NCI-H1694 treated with DMSO at 0.1 percent for 48 hours (cell line): ENCODE measurements at places on chromosomes 6 and 20.

DNA sequence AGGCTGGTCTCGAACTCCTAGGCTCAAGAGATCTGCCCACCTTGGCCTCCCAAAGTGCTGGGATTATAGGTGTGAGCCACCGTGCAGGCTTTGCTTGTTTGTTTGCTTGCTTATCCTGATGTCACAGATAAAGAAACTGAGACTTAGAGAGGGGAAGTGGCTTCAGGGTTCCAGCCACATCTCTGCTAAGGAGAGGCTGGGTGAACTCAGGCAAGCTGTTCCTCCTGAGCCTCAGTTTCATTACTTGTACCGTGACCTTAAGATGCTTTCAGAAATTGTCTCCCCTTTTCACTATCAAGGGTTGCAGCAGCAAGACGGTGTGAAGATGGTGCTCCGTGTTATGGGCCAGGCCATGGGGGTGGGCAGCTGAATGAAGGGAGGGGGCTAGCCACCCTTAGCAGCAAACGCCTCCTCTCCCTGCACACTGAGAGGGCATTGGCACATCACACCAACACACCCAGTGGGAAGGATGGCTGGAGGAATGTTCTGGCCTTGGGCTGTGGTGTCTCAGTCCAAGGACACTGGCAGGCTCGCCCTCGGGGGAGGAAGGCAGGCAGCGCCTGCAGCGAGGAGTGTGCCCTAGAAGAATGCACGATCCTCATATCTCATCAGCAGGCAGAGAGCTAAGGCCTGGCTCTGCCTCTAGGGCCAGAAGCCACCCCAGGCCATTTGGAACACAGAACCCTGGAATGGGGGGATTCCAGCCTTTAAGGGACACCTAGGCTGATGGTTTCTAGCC is 48.2 kb upstream of the TLDC2 start:
- DNase-seq: no peak

- no peak for DNase-seq
These were observed 285.9 kb upstream of the THEMIS start for GRCh38 chr6:128186729-128187128.

DNA sequence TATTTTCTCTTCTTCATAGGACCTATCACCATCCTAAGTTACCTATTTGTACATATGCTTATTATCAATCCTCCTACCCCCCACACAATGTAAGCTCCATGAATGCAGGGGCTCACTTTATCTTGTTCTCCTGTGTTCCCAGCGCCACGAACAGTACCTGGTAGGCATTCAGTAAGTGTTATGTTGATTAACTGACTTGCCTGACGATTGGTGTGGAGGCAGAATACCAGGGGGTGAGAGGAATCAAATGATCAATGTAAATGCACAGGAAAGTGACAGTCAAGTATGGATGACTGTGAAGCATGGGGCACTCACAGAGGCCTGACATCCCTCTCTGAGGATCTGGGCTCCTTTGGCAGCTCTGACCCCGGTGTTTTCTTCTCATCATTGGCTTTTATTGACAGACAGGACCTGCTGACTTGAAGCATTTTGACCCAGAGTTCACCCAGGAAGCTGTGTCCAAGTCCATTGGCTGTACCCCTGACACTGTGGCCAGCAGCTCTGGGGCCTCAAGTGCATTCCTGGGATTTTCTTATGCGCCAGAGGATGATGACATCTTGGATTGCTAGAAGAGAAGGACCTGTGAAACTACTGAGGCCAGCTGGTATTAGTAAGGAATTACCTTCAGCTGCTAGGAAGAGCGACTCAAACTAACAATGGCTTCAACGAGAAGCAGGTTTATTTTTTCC is 6.1 kb upstream of the IFT52 start:
- DNase-seq: no peak

DNA sequence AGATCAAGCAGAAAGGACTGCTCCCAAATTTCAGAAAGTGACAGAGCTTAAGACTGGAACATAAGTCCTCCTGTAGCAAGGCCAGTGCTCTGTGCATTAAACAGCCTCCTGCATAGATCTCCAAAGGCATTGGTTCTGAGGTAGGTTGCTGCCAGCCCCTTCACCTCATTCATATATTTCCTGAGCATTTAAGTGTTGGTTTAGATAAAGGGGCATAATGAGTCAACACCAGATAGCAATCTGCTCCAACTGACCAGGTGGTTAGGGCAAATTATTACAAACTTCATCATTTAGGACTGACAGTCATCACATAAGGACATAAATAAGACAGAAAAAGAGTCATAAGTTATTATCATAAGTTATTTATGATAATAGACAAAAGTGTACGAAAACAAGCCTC is 10.7 kb downstream of the PTPRK start:
- DNase-seq: no peak

DNA sequence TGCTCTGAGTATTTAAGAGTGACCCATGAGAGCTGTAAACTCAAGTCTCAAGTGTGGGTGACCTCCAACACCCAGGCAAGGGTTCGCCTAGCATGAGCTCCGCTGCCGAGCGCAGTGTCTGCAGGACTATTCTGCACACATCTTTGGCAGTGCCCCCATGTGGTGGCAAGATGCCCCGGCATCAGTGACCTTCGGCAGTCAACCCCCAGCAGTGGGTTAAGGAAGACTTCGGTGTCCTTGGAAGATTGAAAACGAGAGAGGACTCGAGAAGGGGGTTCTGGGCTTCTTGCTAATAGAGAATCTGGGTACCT is 43.1 kb downstream of the RBM38 start:
- no peak for DNase-seq

DNA sequence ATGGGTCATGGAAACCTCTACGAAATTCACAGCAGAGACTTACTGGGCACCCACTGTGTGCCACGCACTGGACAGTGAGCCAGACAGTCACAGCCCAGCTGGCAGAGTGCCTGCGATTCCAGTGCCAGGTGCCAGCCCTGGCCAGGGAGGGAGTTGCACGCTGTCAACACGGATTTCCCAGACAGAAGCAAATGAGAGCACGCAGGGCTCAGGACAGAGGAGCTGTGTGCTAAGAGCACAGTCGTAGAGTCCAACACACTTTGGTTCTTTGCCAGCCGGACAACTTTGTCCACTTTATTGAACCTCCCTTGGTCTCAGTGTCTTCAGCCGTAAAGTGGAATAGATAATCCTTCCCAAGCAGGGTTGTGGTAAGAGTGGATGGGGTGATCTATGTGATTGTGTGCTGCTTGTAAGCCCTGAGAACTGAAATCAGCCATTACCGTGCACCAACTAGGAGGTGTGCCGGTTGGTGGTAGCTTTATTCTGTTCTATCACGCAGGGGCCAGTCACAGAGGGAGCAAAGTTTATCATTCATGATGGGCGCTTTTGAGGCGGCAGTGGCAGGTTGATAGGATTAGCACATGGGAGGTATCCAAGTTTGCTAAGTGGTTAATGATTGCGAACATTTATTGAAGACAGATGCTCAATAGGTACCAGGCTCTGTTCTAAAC is 40.6 kb downstream of the SIRPA start:
- no peak for DNase-seq

- DNase-seq: no peak
These were observed 49.4 kb upstream of the IRF4 start for GRCh38 chr6:341914-342831.

GRCh38 chr20:61497029-61497627 is 245.1 kb downstream of the CDH4 start:
- no peak for DNase-seq

DNA sequence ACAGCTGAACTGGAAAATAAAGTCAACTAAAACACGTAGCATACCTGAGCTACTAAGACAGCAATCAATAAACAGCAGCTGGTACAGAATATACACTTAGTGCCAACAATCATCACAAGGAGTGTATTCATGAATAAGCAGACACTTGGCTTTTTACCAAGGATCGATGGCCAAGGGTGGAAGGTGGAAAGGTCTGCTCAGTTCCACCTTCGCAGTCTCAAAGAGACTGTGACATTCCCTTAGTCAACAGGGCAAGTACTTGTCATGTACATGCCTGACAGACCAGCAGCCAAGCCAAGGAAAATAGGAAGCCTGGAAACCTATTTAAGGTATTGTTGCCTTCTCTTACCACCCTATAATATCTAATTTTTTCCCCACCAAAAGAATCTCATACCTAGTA is 21.4 kb downstream of the HBS1L start:
- no peak for DNase-seq

DNA sequence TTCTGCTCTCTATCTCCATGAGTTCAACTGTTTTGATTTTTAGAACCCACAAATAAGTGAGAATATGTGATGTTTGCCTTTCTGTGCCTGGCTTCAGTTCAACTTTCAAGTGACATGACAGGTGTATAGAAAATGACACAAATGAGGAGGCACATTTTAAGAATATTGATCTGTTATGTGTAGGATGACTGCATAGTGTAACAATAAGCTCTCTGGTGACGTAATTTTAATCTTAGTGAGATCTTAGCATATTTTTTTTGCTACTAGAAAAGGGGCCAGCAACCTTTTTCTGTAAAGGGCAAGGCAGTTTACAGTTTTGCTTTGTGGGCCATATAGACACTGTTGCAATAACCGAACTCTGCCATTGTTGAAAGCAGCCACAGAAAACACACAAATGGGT is 130.2 kb downstream of the PHF3 start:
- DNase-seq: no peak

DNA sequence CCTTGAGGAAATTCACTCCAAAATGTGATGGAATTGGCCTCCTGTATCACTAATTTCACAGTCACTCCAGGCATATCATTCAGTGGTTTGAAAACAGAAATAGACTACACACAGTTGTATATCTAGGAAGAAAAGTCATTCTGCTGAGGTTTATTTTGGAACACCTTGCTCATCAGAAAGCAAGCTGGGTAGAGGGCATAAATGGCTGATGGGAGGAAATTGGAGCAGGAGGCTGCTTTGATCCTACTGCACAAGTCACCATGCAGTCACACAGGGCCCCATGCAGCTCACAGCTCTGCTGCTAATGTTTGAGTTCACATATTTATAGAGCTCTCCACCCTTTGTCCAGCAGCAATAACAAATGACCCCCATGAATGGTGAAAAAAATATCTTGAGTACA is 12.3 kb downstream of the NHLRC1 start:
- DNase-seq: no peak
